Nucleus accumbens (tissue), 56 donors: ENCODE measurements at places on chromosomes 6 and 20.
A peak's percentile ranks its signal among the peaks of the same experiment; 100 is the strongest.

DNA sequence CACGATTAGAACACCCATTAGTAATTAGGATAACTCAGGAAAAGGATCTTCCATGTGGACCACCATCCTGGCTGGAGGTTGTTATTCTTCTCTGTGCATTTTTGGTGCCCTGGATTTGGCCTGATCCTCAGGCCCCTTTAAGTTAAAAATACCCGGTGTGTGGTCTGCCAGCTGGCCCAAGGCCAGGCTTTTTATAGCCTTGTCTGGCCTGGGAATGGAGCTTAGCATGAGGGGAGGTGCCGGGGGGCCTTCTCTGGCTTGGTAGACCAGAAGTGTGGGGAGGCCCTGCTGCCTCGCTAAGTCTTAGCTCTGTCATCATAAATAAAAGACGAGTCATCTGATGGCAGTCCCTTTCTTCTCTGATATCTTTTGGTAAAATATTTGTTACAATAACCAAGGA lies 71.4 kb downstream of the ARID1B start:
- peak; percentile 14 for DNase-seq

DNA sequence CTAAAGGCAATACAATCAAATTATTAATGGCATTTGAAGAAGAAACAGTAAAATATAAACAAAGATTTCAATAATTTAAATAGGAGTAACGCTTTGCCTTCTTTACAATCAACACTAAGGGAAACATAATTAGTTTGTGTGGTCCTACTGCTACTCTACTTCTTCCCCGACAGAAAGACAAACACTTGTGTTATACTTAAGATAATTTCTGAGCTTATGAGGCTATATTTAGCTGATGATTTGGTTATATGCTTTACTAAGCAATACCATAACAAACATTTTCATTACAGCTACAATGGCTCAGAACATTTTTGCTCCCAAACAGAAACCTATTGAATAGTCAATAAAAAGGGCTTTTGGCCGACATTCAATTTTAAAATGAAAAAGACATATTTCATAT lies 1217.2 kb upstream of the GJE1 start:
- no peak for DNase-seq

- DNase-seq, result no peak
These were observed 5.5 kb downstream of the EDN1 start for GRCh38 chr6:12295558-12296254.

- no peak for DNase-seq
These were observed 98.0 kb downstream of the FNDC1 start for GRCh38 chr6:159267165-159267564.

GRCh38 chr20:7696311-7696710 lies 243.9 kb downstream of the HAO1 start:
- no peak for DNase-seq

DNA sequence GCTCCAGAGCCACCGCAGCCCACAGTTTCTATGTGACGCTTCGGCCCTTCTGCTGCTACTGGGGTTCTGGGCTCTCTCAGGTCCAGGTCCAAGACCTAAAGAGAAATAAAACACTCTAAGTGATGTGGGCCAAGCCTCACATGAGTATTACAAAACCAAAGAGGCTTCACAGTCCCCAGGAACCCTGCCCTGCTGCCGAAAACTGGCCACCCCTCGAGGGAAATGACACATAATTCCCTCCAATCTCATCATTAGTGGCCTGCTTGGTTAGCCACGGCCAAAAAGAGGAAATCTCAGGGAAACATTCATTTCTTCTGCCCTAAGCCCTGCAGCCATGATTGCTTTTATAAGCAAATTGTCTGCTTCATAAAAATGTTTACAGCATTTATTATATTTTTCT lies 32.5 kb downstream of the DLL1 start:
- no peak for DNase-seq

DNA sequence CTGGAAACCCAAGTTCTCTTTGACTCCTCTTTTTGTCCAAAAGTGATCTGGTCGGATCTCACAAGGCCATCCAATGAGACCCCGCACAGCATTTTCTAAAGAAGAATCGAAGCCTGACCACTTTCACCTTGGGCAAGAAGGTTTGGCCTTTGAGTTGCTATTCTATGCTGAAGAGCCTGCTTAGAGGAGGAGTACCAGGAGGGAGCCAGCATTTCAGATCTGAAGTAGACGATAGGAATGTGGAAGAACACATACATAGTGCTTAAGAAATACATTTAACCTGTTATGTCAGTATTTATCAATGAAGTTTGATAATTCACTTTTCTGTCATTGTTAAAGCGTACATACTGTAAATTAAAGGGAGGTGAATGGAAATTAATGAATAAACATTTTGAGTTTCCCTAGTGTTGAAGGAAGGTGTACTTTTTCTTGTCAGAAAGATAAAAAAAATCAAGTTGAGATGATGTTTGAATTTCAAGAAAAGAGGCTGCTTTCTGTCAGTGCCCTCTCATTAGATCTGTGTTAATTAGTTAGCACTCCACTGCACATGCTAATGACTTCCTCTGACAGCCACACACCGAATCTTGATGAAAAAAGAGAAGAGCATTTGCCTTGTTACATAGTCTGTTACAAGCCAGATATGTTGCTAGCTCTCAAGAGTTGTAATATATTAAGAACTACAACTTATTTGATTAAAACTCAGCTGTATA lies 10.9 kb upstream of the TDRD6 start:
- no peak for DNase-seq

- DNase-seq, result no peak
These were observed 243.6 kb downstream of the UST start for GRCh38 chr6:148990403-148990802.

GRCh38 chr6:116424001-116424400 lies 37.2 kb upstream of the CALHM6 start:
- DNase-seq, result no peak

GRCh38 chr6:125095580-125096301 lies 57.8 kb upstream of the TPD52L1 start:
- DNase-seq, result no peak

- no peak for DNase-seq
These were observed 203.6 kb downstream of the MEI4 start for GRCh38 chr6:77856391-77856790.

GRCh38 chr20:23368316-23369071 lies 6.5 kb downstream of the GZF1 start:
- DNase-seq, result no peak

GRCh38 chr6:8000188-8000596 lies 64.0 kb downstream of the BLOC1S5 start:
- DNase-seq, result no peak

- DNase-seq, result no peak
These were observed 369.3 kb downstream of the FARS2 start for GRCh38 chr6:5630636-5631035.

DNA sequence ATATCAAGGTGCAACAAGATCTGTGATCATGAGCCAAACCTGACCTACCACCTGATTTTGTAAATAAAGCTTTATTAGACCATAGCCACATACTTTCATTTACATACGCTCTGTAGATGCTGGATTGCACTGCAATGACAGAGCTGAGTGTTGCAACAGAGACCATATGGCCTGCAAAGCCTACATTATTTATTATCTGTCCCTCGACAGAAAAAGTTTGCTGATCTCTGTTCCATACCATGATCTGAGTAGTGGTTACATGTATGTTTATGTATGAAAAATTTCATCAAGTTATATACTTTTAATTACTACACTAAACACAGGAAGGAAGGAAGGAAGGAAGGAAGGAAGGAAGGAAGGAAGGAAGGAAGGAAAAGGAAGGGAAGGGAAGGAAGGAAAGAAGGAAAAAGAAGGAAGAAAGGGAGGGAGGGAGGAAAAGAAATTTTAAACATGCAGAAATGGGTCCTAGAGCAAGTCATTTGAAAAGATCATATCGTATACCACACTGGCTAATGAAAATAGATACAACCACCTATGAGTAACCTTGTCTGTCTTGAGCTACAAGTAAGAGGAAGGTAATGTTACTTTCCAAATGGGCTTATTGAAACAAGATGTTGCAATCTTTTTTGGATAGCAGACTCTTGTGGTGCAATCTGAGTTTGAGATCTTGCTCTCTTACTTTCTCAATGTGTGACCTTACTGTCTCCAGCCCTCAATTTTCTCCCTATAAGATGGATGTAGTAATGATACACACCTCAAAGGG lies 441.0 kb downstream of the KIF16B start:
- DNase-seq, result no peak

GRCh38 chr6:143965503-143966171 lies 42.4 kb downstream of the PLAGL1 start:
- DNase-seq, result no peak

- no peak for DNase-seq
These were observed 186.9 kb downstream of the HIVEP2 start for GRCh38 chr6:142757852-142758628.

DNA sequence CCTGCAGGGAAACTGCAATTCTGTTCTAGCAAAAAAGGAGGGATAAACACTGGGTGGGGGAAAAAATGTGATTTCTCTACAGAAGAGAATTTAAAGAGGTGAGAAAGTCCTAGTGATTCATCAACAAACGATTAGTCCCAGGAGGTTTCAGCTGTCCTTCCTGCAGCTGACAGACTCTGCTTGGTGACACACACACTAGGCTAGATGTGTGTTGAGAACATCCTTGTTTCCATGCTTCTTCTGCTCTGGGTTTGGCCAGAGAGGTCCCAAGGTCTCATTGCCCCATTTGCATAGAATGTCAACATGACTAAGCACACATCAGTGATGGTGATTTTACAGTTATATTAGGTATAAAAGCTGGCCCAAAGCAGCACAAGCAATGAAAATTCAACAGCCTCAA lies 258.3 kb downstream of the NFATC2 start:
- DNase-seq, result no peak

DNA sequence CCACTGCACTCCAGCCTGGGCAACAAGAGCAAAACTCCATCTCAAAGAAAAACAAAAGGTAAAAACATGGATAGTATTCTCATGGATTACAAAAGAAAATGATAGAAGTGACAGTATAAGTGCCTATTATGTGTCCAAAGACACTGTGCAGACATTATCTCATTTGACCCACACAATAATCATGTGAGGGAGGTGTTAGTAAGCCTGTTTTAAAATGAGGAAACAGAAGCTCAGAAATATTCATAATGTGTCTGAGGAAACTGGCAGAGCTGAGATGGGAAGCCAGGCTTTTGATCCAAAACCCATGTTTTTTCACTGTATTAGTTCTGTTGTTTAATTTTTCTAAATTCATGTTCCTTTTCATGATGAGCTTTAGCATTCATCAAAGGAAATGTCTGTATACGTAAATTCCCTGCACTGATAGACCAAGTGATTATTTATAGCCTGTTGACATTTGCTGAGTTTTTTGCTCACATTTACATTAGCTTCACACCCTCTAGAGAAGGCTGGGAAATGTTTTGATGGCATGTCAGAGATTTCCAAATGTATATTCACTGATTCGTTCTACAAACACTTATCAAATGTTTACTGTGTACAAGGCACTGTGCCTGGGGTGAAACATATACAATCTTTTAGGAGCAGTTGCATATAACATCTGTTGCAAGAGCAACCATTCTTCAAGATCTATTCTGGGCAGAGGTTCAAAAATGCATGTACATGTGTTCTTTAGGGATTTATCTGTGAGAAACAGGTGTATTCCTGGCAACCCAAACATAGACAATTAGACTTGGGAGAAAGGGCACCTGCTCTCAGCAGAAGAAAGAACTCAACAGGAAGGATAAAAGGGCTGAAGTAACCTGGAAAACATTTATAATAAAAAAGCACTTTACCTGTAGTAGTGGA lies 331.5 kb downstream of the SAMD5 start:
- DNase-seq, result no peak

GRCh38 chr6:147033267-147033666 lies 170.9 kb upstream of the STXBP5 start:
- no peak for DNase-seq

GRCh38 chr20:14758356-14758755 lies 420.9 kb upstream of the FLRT3 start:
- no peak for DNase-seq

DNA sequence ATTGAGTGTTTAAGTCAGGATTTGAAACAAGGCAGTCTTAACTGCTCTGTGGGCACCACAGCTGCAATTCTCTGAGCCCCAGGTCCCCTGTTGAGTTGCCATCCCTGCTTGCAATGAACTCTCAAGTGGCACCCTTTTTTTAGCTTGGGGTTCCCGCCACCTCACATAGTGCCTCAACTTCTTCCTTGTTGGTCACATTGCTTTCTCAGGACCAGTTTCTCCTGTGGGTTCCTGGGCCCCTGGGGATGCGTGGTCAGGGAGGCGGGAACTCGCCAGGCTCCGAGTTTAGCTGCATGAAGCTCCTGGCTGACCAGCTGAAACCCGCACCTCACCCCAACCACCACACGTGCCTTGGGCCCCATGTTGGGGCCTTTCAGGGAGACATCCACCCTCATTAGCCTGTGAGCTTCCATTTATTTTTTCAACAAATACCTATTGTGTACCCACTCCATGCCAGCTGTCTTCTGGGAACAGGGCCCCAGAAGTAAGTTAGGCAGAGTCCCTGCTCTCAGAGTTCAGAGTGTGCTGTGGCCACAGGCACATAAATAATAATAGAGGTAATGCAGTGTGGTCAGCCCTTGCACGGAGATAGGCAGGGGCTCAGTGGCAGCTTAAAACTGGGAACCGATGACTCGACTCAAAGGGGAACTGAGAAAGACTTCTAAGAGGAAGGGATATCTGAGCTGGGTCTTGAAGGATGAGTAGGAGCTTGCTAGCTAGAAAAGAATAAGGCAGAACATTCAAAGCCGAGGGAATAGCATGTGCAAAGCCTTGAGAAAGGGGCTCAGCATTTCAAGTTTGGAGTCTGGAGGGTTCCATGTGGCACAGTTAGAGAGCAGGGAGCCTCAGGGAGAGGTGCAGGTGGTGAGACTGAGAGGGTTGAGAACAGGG lies 33.9 kb upstream of the FAM83D start:
- no peak for DNase-seq

- no peak for DNase-seq
These were observed 95.5 kb downstream of the THBS2 start for GRCh38 chr6:169158174-169158573.

GRCh38 chr6:35091346-35092083 lies 49.6 kb downstream of the TCP11 start:
- no peak for DNase-seq

- no peak for DNase-seq
These were observed 24.9 kb upstream of the MAP3K4 start for GRCh38 chr6:160966493-160967229.

GRCh38 chr6:46651816-46652215 lies 802 bp downstream of the CYP39A1 start:
- DNase-seq, result no peak

- no peak for DNase-seq
These were observed 98.9 kb downstream of the HDGFL1 start for GRCh38 chr6:22668307-22668706.

DNA sequence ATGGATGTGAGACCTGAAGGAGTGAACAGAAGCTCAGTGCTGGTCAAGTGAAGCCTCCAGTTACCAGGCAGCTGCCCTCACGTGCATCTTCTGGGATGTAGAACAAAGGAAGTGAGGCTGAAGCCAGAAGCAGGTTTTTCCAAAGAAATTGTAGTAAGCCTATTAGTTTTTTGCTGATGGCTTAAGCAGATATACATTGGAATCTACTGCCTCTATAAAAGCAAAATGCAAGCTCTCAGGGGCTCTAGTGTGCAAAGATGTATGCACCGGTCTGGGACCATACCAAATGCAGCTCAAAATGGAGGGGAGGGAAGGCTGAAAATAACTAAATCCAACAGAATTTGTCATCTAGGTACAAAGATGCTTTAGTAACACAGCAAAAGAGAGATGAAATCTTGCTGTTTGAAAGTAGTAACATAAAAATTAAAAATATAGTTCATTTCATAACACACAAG lies 77.0 kb downstream of the DTNBP1 start:
- DNase-seq, result no peak
